ENCODE measurements at places on chromosomes 6 and 20.

- DNase-seq, result no peak
Observed at GRCh38 chr6:329888-330691, 37.8 kb downstream of the DUSP22 start.

DNA sequence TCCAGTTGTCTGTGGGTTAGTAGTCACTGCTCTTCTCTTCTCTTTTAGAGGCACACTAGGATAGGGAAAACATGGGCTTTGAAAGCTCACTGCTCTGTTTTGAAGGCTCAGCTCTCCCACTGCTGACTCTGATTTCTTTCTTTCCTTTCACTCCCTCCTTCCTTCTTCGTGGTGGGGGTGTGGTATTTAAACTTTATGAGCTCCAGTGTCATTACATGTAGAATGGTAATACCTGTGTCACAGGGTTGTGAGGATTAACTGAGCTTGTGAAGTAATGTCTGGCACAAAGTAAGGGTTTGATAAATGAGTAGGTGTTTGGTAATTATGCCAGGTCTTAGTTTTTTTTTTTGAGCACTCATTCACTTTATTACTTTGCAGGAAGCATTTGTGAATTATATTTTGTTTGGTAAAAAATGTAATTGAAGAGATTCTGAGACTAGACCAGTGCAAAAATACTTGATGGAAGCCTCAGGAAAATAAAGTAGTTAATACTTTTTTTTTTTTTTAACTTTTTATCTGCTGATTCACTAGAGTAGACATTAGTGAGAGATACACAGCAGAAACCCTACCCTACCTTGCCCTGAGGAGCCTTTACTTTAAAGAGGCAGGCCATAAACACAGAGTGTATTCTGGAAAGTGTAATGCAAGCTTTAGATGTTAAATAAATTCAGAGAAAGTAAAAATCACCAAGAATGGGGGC, 17.3 kb downstream of the SMAP1 start:
- DNase-seq, result no peak

GRCh38 chr6:82144852-82145340, 102.6 kb downstream of the IBTK start:
- DNase-seq, result no peak

GRCh38 chr6:169451065-169451838, 197.6 kb upstream of the THBS2 start:
- DNase-seq, result no peak

GRCh38 chr6:67689329-67689728, 945.8 kb upstream of the ADGRB3 start:
- no peak for DNase-seq

GRCh38 chr6:149153100-149153499, 164.4 kb upstream of the TAB2 start:
- DNase-seq, result no peak

DNA sequence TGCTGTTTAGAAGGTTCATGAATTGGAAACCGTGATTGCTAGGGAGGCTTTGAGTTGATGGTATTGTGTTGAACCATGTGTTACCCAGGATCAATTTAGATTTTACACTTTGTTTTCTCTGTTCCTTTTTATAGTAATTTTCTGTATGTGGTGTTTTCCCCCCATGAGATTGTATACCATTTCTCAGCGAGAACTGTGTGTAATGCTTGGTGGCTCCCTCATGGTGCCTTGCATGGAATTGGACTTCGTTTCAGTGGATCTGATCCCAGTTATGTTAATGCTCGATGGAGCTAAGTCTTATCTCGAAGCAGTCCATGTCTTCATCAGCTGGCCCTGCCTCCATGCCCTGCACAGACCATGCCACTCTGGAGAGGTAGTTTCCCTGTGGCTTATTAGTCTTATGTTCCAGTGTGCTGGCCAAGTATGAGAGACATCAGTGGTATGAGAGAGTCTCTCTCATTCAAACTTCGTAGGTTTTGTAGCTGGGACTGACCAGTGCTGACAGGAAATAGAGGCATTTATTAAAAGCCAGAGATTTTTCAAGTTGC, 18.7 kb downstream of the PTPN1 start:
- DNase-seq, result no peak

DNA sequence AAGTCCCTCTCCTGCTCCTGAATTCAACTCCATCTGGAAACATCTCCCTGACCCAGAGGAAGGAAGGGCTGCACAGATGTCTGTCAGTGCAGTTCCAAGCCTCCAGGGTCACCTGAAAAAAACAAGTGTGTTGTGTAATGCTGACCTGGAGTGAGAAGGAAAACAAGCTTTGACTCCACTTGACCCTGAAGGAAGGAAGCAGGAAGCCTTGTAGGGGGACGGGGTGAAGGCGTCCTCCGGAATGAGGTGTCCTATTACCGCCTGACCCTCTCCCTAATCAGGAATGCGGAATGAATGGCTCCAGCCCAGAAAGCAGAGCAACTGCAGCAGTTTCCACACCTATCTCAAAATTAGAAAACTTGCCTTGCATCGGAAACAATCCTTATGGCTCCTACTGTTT, 13.9 kb upstream of the ADGRF5 start:
- DNase-seq, result no peak

DNA sequence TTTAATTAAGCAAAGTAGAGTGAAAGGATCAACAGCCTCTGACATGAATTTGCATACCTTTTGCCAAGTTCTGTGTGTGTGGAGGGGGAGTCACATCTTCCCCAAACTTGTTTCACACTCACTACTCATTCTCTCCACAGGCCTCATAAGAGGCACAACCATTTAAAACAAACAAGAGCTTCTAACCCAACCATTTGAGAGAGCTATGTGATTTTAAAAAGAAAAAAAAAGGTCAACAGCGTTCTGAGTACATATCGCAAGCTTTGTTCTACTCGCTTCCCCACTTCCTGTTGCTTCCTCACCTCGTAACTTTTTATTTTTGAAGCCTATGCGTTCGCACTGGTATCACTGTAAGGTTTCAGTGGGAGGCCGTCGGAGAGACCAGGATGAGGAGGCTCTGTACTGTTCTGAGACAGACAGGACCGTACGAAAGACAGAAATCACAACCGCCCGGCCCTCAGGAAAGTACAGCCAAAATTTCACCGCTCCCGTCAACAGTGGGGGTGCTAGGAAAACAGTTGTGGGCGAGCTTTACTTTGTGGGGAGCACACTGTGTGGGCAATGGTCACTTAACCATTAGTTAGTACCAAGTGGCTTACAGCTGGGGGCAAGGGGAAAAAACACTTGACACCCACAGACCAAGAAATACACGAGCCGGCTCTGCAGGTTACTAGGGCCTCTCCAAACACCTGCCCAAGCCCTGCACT, 61.3 kb downstream of the TRERF1 start:
- DNase-seq, result no peak

DNA sequence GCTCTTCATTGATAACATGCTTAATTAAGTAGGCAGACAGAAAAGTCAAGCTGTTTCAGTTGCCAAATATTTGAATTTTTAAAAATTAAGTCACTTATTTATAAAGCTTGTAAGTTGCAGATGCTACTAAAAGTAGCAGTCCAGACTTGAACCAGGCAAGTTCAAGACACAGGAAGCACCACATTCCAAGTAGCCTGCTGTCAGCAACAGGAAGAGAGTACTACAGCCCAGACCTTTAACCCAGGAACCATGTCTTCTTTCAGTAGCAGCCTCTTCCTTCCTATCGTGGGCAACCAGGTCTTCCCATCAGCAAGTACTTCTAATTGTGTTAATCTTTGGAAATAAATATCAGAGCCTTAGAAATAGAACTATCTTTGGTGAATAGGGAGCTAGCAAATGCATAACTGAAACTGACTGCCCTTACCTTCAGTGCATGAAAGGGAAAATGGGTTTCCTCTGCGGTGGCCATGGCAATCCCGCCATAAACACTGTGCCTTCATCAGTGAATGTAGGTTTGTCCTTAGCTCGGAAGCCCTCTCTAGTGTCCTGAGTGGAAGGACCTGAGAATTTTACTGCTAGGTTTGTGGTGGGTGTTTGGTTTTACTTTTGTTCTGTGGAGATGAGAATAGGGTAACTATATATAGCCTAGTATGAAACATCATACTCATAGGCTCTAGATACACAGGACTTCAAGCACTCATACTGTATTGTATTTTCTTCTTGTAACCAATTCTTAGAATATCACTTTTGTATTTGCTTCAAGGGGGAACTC, 95.6 kb downstream of the SYCP2 start:
- DNase-seq, result no peak

DNA sequence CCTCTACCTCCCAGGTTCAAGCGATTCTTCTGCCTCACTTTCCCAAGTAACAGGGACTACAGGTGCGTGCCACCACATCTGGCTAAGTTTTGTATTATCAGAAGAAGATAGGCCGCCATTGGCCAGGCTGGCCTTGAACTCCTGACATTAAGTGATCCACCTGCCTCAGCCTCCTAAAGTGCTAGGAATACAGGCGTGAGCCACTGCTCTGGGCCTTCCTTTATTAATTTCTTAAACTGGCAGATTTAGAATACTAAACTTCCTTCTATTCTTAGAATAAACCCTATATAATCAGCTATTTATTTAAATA, 86.6 kb downstream of the HFE start:
- DNase-seq, result no peak

DNA sequence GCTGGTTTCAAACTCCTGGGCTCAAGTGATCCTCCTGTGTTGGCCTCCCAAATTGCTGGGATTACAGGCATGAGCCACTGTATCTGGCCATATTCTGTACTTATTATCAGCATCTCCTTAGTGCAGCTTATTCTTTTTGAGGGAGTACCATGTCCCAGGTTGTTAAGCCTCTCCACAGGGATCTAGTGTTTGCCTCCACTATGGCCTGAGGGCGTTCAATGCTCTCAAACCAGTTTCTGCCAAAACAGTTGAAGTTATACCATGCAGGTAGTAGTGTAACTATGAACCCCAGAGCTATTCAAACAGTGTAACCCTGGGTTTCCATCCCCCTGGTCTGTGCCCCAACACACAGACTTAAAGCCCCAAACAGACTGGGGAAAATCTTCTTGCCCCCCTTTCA, 81.7 kb downstream of the BACH2 start:
- no peak for DNase-seq

DNA sequence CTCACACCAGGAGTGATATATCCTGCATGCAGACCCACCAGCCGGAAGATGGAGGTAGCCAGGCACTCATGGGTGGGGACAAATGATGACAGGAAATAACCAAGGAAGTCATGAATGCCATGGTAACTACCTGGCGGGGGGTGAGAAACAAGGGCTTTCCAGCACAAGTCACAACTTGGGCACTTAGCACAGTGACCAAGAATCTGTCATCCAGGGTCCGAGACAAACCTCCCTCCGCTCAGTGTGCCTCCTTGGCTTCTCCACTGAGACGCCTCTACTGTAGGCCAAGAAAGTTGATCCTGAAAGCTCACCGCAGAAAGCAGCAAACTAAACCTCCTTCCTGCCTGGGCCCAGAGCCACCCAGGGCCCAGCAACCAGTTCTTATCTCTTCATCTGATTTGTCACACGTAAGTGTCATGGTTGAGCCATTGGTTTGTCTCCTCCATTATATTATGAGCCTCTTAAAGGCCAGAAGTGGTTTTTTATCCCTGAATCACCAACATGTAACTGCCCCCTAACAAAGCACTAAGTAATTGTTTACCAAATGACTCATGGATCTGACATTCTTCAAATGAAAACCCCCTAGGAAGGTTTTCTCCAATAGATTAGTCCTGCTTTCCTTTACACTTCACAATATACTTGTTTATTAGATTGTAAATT, 84.3 kb upstream of the TAB2 start:
- DNase-seq, result no peak

GRCh38 chr6:31821301-31822035, 6.1 kb upstream of the HSPA1B start:
- DNase-seq, result no peak

DNA sequence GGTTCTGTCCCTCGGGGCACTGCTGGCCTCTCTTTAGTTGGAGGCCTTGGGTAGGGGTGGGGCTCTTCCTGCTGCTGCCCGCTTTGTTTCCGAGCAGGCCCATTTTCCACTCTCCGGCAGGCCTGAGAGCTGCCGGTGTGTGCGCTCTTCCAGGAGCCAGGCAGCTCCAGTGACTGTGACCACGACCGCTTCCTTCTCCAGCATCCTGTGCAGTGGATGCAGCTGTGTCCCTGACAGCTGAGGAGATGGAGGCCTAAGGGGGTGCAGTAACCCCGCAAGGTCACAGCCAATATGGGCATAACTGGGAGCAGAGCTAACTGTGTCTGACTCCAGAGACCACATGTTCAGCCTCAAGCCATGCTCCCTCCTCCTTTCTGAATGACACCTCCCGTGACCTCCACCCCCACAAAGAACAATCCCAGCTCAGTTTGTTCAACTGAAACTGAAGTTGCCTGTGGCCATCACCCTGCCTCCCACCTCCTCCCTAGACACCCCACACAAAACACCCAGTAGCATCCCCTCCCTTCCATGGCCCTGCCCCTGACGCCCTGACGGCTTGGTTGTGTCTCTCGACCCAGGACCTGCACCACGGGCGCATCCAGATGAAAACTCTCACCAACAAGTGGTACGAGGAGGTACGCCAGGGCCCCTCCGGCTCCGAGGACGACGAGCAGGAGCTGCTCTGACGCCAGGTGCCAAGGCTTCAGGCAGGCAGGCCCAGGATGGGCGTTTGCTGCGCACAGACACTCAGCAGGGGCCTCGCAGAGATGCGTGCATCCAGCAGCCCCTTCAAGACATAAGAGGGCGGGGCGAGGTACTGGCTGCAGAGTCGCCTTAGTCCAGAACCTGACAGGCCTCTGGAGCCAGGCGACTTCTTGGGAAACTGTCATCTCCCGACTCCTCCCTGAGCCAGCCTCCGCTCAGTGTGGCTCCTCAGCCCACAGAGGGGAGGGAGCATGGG, 27.8 kb downstream of the SPATA2 start:
- DNase-seq, result no peak

- DNase-seq, result no peak
Observed at GRCh38 chr6:113758826-113759574, 98.1 kb upstream of the MARCKS start.

DNA sequence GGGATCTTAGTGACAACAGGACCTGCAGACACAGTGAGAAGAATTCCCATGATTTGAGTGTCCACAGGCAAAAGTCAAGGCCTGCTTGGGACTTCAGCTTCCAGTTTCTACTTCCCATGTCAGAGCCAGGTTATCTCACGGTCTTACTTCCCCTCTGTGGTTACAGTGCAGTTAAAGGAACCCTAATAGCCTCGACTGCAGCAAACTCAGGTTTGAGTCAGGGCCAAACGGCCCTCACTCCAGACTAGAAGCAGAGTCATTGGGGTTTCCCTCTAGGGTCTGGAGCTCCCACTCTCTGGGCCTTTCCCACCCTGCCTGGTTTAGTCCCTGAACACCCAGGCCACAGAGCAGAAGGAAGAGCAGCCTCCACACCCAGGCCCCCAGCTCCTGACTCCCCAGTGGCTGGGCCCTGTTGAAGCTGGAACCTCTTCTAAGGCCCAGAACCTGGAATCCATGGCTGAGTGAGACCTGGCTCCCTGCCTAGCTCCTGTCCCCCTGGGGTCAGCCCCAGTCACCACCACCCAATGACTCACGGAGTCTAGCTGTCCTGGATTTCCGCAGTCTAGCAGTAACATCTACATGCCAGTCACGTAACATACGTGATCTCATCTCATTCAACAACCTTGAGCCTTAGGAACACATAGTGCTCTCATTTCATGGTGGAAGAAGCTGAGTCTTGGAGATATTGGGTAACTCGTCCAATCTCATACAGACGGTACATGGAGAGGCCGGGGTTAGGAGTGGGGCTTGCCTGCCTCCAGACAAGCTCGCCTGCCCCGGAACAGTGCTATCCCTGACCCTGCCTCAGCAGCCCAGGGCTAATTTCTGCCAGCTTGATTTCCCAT, 9.2 kb upstream of the GHRH start:
- no peak for DNase-seq
